ENCODE measurements at places on chromosomes 1 and 21. TPM values are rescaled to one million over a fixed set of nuclear protein-coding genes. Genes with fewer than 3 reads are reported as not detected.

- no peak overlapping the region for H3K4me3 ChIP-seq
- peak overlapping the region; percentile 22 for H3K27ac ChIP-seq
- no peaks in the 10 kb centered on the region for H3K36me3 ChIP-seq
- DNase-seq, result no peak
- H3K27me3 ChIP-seq, result no peaks in the 10 kb centered on the region
- peaks cover 12% of the 10 kb centered on the region for H3K4me1 ChIP-seq
Measured at GRCh38 chr1:198575798-198576641, 35.5 kb upstream of the ATP6V1G3 start.

- no peaks in the 10 kb centered on the region for H3K36me3 ChIP-seq
- peaks cover 20% of the 10 kb centered on the region for H3K4me1 ChIP-seq
- H3K4me3 ChIP-seq, result peak overlapping the region; percentile 90
- peak; percentile 64 for DNase-seq
- peak overlapping the region; percentile 85 for H3K27ac ChIP-seq
- H3K27me3 ChIP-seq, result peaks cover 4% of the 10 kb centered on the region
Measured at GRCh38 chr1:147669469-147670318, 630 bp downstream of the ACP6 start.

The CELA2A gene
- total RNA-seq, result not detected

The OR6K3 gene
- total RNA-seq, result not detected

DNA sequence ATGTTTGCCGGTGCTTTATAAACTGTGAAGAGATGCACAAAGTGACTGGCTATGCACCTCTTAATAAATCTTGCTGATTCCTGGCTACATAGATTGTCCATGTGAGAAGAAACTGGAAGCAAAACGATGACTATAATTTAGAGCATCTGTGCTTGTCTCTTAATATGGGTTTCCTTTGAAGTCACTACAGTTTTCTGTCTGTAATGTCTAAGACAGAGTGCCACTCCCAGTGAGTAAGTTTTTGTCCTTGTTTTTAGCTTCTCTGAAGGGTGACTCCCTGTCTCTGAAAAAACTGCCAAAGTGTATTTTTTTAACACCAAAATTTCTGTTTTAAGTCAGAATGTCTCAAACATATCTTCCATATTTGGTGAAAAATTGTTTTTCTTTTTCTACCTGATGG, 175.1 kb downstream of the FASLG start:
- H3K36me3 ChIP-seq, result no peaks in the 10 kb centered on the region
- DNase-seq, result no peak
- no peak overlapping the region for H3K4me3 ChIP-seq
- H3K27me3 ChIP-seq, result peaks cover 14% of the 10 kb centered on the region
- no peak overlapping the region for H3K27ac ChIP-seq

The OPTC gene
- total RNA-seq, result not detected

- no peak for DNase-seq
- H3K36me3 ChIP-seq, result no peaks in the 10 kb centered on the region
- peaks cover 8% of the 10 kb centered on the region for H3K27me3 ChIP-seq
- no peaks in the 10 kb centered on the region for H3K4me1 ChIP-seq
Measured at GRCh38 chr1:62288224-62288623, 31.0 kb downstream of the KANK4 start.

The PRELP gene
- total RNA-seq, result not detected

DNA sequence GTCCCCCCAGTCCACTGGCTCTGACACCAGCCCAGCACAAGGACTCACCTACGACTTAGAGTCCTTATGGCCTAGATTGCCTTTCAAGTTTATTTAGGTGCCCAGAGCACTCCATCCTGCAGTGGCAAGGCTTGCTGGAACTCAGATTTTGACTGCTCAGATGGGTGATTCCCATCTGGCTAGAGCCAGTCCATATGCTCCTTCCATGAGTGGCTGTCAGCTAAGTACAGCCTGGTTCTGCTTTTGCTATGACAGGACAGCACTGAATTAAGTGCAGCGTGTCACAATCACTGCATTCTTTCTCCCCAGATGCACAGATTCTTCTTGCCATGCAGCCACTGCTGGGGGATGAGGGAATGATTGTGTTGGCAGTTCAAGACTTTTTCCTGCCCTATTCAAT, 43.8 kb downstream of the GPR52 start:
- H3K36me3 ChIP-seq, result peaks cover 6% of the 10 kb centered on the region
- DNase-seq, result no peak
- H3K4me1 ChIP-seq, result peaks cover 2% of the 10 kb centered on the region
- no peak overlapping the region for H3K4me3 ChIP-seq

- no peak overlapping the region for H3K27ac ChIP-seq
- no peaks in the 10 kb centered on the region for H3K36me3 ChIP-seq
- no peak for DNase-seq
- H3K4me3 ChIP-seq, result no peak overlapping the region
- H3K27me3 ChIP-seq, result peaks cover 25% of the 10 kb centered on the region
Measured at GRCh38 chr1:248800459-248800858, 25.3 kb downstream of the SH3BP5L start.

- H3K27ac ChIP-seq, result peak overlapping the region; percentile 27
- peaks cover 14% of the 10 kb centered on the region for H3K36me3 ChIP-seq
- peaks cover 26% of the 10 kb centered on the region for H3K4me1 ChIP-seq
Measured at GRCh38 chr1:151849871-151850270, 3.6 kb downstream of the THEM5 start.

The GUCA2B gene
- not detected for total RNA-seq

The MFSD2A gene
- total RNA-seq, result 15.0 TPM

DNA sequence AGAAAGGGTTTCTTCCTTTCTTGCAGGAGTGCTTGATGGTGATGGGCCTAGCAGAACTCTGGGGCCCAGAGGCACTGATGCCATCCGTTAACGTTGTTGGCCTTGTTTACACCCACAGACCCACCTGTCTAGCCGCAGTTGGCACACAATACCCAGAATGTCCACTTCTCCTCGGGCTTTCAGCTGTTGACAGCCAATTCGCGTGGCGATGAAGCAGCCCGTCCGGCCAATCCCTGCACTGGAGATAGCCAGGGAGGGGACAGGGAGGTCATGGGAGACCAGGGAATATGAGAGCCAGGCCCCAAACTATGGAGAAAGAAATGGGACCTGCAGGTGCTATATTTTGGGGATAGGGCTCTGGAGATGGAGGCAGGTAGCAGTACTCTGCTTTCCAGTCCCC, 5.7 kb upstream of the ARL8A start:
- no peak for DNase-seq
- H3K4me3 ChIP-seq, result no peak overlapping the region
- no peak overlapping the region for H3K27ac ChIP-seq

- no peak for DNase-seq
- H3K4me3 ChIP-seq, result no peak overlapping the region
- no peaks in the 10 kb centered on the region for H3K4me1 ChIP-seq
- no peak overlapping the region for H3K27ac ChIP-seq
- H3K27me3 ChIP-seq, result peaks cover 2% of the 10 kb centered on the region
- no peaks in the 10 kb centered on the region for H3K36me3 ChIP-seq
Measured at GRCh38 chr21:29789393-29789792, 150.4 kb downstream of the GRIK1 start.

- H3K27me3 ChIP-seq, result peaks cover 14% of the 10 kb centered on the region
- H3K36me3 ChIP-seq, result no peaks in the 10 kb centered on the region
Measured at GRCh38 chr1:228471762-228472398, 15.3 kb upstream of the RNF187 start.

DNA sequence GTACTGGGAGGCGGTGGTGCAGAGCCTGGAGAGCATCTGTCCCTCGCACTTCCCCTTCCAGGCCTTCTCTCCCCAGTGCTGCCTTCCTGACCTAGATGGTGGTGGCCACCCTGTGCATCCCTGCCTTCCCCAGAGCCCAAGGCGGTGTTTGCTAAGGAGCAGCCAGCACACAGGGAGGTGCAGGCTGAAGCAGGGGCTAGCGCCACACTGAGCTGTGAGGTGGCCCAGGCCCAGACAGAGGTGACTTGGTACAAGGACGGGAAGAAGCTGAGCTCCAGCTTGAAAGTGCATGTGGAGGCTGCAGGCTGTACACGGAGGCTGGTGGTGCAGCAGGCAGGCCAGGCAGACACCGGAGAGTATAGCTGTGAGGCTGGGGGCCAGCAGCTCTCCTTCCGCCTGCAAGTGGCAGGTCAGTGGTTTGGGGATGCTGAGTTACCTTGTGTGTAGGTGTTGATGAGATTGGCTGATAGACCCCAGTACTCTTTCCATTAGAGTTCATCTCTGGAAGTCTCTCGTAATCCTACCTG, 51.6 kb downstream of the OBSCN start:
- H3K27ac ChIP-seq, result no peak overlapping the region
- no peaks in the 10 kb centered on the region for H3K4me1 ChIP-seq
- DNase-seq, result no peak
- H3K36me3 ChIP-seq, result peaks cover 33% of the 10 kb centered on the region
- no peak overlapping the region for H3K4me3 ChIP-seq

DNA sequence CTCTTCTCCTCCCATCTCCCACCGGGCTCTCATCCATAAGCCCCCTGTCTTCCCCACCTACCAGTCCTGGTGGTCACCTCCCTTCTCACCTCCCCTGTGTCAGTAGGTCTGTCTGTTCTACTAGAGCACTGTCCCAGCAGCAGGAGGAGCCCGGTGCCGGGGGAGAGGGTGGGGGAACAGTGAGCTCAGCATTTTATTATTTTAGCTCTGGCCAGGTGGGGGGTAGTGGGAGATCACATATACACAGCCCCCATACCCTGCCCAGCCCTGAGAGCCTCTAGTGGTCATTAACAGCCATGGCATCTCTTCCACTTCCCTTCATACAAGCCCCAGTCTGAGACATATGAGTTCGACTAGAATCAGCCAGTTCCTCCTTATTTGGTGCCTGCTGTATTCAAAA, at the start of gene TMOD4:
TSS of gene TMOD4 (minus strand) at position 119 of the 400 bp plus-strand sequence. CDS start 1,106 bp downstream, outside the sequence.
- no peaks in the 10 kb centered on the region for H3K27me3 ChIP-seq
- H3K36me3 ChIP-seq, result peaks cover 21% of the 10 kb centered on the region
- no peak for DNase-seq
- H3K27ac ChIP-seq, result peak within 1 kb of the TSS; percentile 70

- DNase-seq, result no peak
- no peak overlapping the region for H3K27ac ChIP-seq
- no peak overlapping the region for H3K4me3 ChIP-seq
- H3K4me1 ChIP-seq, result no peaks in the 10 kb centered on the region
- no peaks in the 10 kb centered on the region for H3K36me3 ChIP-seq
- H3K27me3 ChIP-seq, result peaks cover 7% of the 10 kb centered on the region
Measured at GRCh38 chr1:21496063-21496462, 13.2 kb upstream of the ALPL start.

The CFHR4 gene
- not detected for total RNA-seq

DNA sequence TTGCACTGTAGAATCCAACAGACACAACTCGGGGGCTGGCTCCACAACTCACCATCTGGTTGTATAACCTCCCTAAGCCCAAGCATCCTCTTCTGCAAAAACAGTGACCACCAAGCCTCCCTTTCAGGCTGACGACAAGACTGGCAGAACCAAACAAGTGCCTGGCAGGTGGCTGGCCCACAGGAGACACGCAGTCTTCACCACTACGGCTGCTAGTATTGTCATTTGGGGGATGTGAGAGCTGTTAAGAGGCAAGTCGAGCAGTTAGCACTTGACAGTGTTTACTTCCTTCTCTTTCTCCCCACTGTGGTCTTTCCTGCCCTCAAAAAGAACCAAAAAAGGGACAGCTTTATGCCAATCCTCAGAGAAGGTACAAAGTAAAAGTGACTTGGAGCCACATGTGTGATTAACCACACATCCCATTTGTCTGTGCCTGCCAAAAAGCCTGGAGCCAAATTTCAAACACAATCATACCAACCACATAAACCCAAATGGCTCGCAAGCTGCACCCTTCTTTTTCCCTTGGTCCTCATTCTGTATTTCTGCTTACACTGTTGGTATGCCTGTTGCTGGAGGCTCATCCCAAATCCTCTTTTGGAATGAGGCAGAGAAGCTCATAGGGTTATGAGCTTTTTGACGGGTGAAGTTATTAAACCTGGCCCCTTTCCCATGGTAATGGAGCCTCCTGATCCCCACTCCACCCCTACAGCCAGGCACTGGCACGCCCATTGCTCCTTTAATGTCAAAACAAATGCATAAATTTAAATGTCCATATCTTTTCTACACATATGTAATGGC, 94.1 kb downstream of the TGFBR3 start:
- H3K4me1 ChIP-seq, result peaks cover 28% of the 10 kb centered on the region
- H3K4me3 ChIP-seq, result no peak overlapping the region
- H3K36me3 ChIP-seq, result peaks cover 7% of the 10 kb centered on the region
- H3K27ac ChIP-seq, result no peak overlapping the region
- no peaks in the 10 kb centered on the region for H3K27me3 ChIP-seq

DNA sequence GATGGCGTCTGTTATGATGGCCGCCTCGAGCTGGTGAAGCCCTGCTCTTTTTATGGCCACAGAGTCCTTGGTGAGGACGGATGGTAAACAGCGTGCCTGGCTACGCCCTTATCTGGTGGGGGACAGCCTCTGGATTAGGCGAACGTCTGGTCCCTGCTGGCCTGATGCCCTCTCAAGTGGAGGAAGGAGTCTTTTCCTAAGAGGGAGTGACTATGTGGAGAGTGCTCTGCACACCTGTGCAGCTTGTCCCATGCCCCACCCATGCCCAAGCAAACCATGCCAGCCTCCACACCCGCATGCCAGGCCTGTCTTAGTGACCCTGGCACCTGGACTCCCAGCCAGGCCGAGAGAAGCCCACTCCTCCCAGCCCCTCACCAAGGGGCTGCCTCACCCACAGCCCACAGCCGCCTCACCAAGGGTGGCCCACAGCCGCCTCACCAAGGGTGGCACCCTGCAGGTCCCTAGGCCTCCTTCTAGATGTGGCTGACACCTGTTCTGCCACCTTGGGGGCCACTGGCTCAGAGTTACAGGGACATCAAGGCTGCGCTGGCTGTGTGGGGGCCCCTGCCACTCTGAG, 40.2 kb downstream of the WNT9A start:
- DNase-seq, result no peak
- no peaks in the 10 kb centered on the region for H3K27me3 ChIP-seq
- H3K27ac ChIP-seq, result no peak overlapping the region
- H3K4me3 ChIP-seq, result no peak overlapping the region
- no peaks in the 10 kb centered on the region for H3K36me3 ChIP-seq
- H3K4me1 ChIP-seq, result no peaks in the 10 kb centered on the region

The SPATA1 gene
- total RNA-seq, result 2.5 TPM

DNA sequence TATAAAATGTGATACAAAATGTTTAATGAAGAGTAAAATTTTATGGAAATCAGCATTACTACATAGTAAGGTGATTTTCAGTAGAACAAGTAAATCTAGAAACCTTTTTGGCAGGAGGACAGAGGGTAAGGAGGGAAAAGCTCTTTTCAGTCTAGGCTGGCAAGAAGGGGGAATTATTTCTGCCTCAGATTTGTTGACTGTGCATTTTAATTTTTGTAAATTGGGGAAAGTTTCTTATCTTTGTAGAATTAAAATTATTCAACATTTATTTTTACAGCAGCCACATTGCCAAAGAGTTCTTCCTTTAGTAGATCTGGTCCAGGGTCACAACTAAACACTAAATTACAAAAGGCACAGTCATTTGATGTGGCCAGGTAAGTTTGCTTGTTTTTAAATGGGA, 109.2 kb downstream of the ITSN1 start:
- DNase-seq, result no peak
- no peaks in the 10 kb centered on the region for H3K4me1 ChIP-seq
- H3K27me3 ChIP-seq, result no peaks in the 10 kb centered on the region
- peaks cover 3% of the 10 kb centered on the region for H3K36me3 ChIP-seq
- no peak overlapping the region for H3K27ac ChIP-seq

GRCh38 chr1:52911541-52911940, 10.0 kb downstream of the ECHDC2 start:
- no peak overlapping the region for H3K4me3 ChIP-seq
- no peak for DNase-seq
- no peaks in the 10 kb centered on the region for H3K27me3 ChIP-seq
- no peak overlapping the region for H3K27ac ChIP-seq
- H3K36me3 ChIP-seq, result peaks cover 2% of the 10 kb centered on the region

GRCh38 chr1:9207715-9208114, 26.9 kb upstream of the H6PD start:
- H3K4me1 ChIP-seq, result peaks cover 13% of the 10 kb centered on the region
- H3K27ac ChIP-seq, result no peak overlapping the region
- peaks cover 42% of the 10 kb centered on the region for H3K27me3 ChIP-seq
- H3K4me3 ChIP-seq, result no peak overlapping the region

The CACHD1 gene
- 2.5 TPM for total RNA-seq
